Activated T-cell treated with anti-CD3 and anti-CD28 coated beads for 24 hours (primary cell): ENCODE measurements at places on chromosomes 13 and 19.

GRCh38 chr13:91459485-91459884 lies 61.1 kb downstream of the GPC5 start:
- DNase-seq, result no peak

DNA sequence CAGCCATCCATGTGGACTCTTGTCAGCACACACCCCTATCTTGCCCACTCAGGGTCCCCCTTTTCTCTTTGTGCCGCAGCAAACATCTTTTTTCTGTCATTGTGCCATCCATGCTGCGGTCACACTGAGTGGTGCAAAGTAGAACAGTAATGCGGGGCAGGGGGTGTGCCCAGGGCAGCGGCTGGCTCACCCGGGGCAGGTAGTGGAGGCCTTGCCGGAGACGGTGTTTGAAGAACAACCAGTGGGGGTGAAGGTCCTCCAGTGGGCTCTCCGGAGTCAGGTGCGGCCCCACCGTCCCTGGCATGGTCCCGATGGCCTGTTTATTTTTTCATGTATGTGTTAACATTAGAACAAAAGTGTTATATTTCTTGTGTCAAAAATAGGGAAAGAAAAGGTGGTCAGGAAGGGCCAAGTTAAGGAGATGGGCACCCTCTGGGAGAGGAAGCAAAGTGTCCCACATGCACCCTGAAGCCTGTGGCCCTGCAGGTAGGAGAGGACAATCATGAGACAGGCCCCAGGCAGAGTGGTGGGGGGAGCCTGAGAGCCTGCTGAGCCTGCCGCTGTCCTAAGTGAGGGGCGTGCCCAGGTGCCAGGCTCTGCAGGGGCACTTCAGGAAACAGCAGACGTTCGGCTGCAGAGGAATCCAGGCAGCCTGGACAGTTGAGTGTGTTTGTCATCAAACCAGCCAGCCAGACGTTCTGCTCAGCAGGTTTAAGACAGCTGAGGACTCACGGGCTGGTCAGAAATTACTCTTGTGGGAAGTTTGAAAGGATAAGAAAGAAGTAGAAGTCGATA lies 12.3 kb downstream of the TSSK6 start:
- no peak for DNase-seq

GRCh38 chr19:5292453-5292821 lies 48.2 kb downstream of the PTPRS start:
- DNase-seq, result peak; percentile 4

GRCh38 chr13:68938639-68939038 lies 1169.0 kb upstream of the ATXN8OS start:
- no peak for DNase-seq

- no peak for DNase-seq
Observed at GRCh38 chr13:98022210-98022609, 68.7 kb downstream of the IPO5 start.

GRCh38 chr13:61013796-61014195 lies 401.9 kb downstream of the PCDH20 start:
- no peak for DNase-seq

GRCh38 chr19:51660975-51661600 lies 14.5 kb upstream of the SIGLEC14 start:
- peak; percentile 39 for DNase-seq

GRCh38 chr13:111908981-111909380 lies 158.0 kb upstream of the SOX1 start:
- no peak for DNase-seq

DNA sequence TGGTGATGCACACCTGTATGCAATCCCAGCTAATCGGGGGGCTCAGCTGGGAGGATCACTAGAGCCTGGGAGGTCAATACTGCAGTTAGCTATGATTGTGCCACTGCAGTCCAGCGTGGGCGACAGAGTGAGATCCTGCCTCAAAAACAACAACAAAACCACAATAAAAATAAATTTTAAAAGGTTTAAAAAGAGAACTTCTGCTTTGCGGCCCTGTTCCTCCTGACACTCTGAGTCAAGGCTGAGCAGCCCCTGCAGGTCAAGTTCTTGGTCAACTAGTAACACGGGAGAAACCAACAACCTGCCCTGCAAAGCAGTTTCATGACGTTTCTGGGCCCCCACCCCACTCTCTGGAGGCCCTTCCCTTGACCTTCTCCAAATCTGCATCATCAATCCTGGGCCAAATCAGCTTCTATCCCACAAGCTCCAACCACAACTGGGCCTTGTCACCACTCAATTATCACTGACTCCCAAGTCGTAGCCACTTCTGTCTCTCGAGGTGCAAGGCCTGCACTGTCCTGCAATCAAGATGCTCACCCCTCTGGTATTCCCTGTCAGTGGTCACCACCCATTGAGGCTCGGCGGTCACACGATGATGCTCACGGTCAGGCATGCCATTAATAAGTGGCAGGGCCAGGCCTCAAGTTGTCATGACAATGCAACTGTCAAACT lies 7.5 kb downstream of the ELAVL1 start:
- no peak for DNase-seq

DNA sequence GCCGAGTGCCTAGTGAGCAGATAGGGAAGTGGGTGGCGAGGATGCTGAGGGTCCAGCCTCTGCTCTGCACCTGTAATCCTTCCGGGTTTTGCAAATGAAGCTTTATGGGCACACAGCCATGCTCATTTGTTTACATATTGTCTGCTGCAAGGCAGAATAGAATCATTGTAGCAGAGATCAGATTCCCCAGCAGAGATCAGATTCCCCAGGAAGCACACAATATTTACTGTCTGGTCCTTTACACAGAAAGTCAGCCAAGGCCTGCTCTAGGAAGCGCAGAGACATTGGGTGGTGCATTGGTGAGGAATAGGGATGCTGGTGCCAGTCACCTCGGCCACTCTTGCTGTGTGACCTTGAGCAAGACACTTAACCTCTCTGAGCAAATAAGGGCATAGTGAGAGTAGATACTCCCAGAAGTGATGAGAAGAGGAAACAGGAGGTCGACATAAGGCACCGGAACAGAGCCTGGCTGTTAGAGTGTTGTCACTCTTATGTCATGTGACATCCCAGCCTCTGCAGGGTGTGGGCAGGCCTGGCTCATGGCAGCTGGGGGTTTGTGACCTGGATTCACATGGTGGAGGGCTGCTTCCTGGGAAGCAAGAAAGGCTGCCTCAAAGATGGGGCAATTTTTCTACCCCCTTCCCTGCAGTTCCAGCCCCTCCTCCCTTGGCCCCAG lies 25.6 kb downstream of the CARM1 start:
- DNase-seq, result no peak

DNA sequence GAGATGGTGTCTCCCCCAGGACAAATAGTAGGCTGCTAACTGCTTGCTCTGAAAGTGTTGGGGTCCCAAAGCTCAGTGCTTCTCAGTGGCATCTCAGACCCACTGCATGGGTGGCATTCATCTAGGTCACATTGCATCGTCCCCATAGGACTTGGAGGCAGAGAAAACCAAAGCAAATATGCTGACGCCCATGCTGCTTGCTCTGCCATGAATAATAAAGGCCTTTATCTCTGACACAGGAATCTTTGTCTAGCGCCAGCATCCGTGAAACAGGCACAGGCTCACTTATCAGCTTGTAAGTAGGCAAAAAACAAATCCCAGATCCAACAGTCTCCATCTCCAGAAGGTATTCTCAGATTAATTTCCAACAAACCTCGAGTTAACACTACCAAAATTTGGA lies 18.9 kb upstream of the IPO5 start:
- no peak for DNase-seq

DNA sequence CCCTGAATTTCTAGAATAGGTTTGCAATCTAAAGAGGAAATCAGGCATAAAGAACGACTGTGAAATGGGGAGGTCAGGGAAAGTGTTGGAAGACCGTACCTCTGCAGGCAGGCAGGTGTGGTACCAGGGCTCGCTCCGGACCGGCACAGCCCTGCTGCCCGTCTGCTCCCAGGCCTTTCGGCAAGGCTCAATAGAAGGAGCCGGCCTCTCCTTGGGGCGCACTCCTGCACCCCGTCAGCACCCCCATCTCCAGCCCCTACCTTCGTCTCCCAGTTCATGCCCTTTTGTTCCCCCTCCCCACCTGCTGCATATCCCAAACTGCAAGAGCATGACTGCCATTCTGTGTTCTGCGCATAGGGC lies 139.8 kb upstream of the SOX1 start:
- no peak for DNase-seq

GRCh38 chr13:38647312-38647711 lies 39.6 kb upstream of the FREM2 start:
- no peak for DNase-seq

DNA sequence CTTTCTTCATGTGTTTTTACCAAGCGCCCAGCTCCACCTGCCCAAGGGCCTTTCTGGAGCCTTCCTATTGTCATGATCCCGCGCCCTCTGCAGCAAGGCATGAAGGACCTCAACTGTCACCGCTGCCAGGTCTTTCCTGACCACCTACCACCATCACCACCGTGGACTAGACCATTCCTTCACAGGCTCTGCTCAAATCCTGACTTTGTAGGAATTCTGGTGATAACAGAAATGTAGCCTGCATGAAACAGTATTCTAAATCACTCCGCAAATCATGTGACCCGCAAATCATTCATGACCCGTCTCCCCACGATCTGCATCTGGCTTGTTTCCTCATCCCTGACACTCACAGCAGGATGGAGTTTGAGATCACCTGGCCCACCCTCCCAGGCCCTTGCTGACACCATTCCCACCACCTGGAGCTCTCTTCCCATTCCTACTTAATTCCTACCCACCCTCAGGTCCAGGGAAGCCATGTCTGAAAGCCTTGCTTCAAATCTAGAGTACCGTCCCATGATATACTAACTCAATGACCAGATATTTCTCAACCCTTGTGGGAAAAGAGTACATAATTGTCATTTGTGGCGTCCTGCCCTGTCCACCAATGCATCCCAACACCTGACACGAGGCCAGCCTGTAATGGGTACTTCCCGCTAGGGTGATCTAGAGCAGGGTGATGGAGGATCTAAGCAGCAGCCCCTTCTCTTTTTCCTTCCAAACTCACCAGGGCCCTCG lies 1.3 kb downstream of the UBE2S start:
- DNase-seq, result no peak

DNA sequence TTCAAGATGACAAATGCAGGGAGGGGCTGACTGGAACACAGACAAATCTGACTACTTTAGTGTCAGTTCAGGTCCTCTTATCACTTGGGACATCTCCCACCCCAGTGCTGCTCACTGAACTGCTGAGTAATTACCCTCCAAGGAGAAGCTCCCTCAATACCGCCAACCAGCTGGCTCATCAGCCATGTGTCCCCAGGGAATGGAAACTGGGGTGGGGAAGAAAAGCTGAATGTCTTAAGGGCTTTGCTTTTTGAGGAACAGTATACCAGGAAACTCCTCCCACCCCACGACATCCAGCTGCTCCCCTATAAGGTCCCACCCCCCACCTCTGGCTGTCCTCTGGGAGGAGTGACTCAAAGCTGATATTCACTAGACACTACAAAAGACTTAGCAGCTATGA lies 2.0 kb downstream of the ZNF823 start:
- DNase-seq, result peak; percentile 7

DNA sequence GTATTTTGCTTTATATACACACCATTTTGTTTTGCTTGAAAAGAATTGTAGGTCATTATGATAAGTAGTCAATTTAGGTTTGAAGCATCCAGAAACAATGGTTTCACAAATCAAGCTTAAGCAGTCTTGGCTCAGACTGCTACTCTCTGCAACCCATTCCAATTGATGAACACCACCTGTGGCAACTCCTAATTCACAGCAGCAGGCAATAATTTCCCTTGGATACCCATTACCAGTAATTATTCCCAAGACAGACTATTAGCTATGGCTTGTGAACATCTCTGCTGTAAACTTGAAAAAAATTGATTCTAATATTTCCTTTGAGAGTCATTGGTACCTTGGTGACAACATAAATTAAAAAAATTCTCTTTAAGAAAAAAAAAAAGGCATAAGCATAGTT lies 299.3 kb upstream of the SLITRK6 start:
- no peak for DNase-seq

DNA sequence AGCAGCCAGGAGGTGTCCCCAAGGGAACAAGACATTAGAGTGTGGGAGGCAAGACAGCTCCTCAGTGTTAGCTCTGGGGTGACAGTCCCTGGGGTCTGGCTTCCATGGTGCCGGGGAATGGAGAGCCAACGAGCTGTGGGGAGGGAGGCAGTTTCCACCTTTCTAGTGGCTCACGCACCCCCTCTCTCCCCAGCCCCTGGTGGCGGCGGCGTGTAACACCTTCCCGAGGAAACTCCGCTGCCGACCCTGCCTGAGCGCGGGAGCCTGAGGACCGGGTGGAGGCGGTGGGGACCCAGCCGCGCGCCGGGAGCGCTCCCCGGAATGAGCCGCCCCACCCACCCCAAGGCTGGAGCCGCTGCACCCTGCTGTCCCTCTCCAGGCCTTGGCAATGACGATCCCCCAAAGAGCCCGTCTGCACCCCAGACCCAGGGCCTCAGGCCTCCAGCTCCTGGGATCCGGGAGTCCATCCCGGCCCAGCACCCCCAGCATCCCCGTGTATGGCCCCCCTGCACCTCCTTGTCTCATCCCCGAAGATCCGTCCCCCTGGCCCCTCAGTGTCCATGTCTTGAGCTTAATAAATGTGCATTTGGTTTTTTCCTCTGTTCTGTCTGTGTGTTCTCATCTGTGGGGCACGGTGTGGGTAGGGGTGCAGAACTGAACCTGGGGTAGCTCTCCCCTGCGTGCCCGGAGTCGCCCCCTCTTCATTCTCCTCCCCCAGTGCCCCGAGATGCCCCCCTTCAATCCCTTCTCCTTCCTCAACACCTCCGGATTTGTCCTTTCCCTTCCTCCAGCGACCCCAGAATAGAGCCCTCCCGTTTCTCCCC lies 622 bp upstream of the FXYD5 start:
- peak; percentile 69 for DNase-seq

DNA sequence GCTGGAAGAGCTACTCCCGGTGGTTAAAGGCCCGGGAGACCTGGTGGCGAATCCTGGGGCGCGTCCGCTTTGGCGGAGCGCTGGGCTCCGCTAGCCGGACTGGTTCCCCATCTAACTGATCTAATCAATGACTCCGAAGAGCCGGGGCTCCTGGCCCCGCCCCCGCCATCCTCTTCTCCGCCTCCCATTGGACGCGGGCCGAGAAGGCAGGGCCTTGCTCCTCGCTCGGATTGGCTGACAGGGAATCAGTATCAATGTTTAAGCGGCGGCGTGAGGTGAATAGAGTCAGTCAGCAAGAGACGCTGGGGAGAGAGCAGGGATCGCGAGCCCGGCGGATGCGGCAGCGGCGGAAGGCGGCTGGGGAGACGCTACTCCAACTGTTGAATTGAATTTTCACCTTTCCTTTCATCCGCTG lies 1.7 kb upstream of the PCDH17 start:
- DNase-seq, result peak; percentile 13

DNA sequence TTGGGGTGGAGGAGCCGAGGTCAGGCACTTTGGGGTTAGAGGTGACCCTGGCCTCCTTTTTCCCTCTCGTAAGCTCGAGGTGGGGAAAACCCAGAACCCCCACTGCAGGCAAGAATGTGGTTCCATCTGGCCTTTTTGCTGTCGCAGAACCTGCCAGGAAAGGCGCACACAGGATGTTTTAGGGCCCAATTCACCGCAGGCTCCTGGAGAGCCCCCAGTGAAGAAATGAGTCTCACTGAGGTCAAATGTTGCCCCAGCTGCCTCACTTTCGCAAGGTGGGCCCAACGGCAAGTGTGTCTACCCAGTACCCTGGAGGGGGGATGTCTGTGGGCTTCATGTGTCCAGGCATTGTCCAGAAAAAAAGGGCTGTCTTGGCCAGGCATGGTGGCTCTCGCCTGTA lies 61.8 kb downstream of the PEX11G start:
- peak; percentile 5 for DNase-seq
